Stimulated activated CD8-positive, alpha-beta memory T cell treated with anti-CD3 and anti-CD28 coated beads, Interleukin-2, amount 100 ng/mL, for 1 hour (primary cell): ENCODE measurements at places on chromosomes 5 and 9.

GRCh38 chr5:124566875-124567450 is 179.5 kb downstream of the ZNF608 start:
- no peak for DNase-seq

DNA sequence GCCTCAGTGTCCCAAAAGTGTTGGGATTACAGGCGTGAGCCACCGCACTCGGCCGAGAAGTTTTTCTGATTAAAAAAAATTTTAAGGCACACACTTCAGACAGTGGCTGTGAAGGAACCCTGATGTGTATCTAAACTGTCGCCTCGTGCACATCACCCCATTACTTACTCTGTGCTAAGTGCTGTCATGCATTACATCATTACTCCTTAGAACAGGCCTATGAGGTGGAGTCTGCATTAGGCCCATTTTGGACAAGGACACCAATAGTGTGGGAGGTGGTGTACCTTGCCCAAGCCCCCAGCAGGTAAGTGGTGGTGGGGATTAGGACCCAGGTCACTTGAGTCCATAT is 3.8 kb upstream of the CDHR2 start:
- no peak for DNase-seq

DNA sequence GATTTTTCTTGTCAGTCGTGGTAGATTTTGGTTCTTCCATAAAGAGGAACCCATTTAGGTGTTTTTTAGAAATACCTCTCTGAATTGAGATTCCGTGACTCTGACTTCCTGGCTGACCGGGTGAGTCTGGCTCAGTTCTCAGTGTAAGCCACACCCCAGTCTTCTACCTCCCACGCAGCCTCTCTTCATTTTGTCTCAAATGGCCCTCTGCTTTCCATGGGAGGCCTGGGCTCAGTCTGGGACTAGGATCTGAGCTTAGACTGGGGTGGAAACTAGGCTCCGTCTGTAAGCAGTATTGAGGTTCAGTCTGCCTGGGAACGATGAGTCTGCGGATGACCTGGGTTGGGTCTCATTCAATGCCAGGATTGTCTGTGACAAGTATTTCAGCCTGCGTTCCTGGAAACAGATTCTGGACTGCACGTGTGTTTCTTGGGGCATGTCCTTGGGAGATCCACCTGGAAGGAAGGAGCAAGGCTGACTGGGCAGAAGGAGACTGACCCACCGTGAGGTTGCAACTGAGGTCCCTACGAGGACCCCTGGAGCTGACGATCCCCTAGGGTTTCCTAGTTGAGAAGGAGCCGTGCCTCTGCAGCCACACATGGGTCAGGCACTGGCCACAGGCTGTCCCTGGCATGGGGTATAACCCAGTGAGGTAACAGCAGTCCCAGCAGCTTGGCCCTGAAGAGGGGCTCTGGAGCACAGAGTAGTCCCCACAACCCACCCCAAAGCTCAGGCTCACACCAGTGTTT is 12.4 kb upstream of the CRB2 start:
- no peak for DNase-seq

- no peak for DNase-seq
These were observed 86.6 kb downstream of the PPARGC1B start for GRCh38 chr5:149816661-149817060.

DNA sequence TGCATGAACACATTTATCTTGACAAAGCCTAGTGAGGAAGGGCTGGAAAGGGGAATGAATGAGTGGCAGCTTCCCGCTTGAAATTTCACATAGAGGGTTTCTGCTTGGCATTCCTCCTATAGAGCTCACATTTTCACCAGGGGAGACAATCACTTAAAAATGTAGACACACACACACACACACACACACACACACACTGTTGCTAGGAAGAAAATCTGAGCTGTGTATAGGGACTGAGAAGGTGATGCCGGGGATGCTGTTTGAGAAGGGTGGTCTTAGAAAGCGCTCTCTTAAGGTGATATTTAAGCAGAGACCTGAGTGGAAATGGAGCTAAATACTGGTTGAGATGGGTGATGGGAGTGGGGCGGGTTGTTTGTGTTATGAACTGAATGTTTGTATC is 70.4 kb downstream of the LRRC70 start:
- no peak for DNase-seq

- no peak for DNase-seq
These were observed 48.0 kb downstream of the RAB14 start for GRCh38 chr9:121153642-121154041.

GRCh38 chr9:35271637-35272036 is 109.8 kb downstream of the UNC13B start:
- DNase-seq = no peak

DNA sequence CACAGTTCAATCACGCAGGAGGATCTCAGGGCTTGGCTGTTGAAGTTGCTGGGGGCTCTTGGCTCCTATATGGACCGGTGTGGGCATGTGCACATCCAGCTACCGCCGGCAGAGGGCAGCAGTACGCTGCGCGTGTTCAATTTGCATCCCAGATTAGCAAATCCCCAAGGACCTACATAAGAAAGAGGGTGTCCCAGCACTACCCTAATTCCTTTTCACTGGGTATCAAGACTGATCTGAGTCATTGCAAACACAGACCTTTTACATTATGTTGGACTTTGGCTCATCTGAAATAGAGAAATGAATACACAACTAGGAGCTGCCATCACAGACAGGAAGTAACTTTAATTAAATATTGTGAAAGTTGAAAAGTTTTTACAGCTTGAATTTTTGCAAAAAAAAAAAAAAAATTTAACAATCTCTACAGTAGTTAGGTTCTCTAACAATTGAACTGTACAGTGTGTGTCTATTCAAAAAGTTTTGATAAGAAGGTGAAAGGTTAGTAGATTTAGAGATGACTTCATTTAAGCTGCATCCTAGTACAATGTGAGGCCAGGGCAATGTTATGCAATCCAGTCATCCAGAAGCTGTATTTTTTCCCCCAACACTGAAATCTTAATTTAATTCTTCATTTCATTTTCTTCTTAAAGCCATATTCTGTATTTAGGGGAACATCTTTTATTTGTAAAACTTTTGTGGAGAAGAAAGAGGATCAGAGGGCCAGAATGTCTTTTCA is 404.0 kb downstream of the EBF1 start:
- DNase-seq = peak; percentile 39

DNA sequence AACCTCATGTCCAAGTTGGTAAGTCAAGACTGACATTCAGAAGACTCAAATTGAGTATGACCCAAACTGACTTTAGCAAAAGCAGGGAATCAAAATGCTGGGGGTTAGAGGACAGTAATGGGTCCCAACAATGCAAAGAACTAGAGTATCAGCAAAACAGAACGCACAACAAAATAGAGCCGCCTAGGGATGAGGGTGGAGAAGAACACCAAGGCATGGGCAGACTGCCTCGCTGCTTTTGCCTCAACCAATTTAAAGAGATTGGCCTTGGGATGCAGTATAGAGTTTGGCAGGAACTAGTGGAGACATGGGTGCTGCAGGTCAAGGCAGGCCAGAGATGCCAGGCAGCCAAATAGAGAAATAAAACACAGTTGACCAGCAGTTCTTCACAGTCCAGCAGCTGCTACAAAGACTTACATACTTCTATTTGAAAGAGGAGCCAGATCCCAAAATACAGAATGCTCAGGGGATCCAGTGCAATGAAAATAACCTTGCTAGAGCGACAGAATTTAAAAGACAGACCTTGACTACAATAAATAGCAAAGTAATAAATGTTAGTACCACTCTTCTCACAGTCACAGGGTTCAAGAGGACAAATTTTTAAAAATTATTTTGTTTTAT is 83.9 kb upstream of the NIPBL start:
- no peak for DNase-seq

DNA sequence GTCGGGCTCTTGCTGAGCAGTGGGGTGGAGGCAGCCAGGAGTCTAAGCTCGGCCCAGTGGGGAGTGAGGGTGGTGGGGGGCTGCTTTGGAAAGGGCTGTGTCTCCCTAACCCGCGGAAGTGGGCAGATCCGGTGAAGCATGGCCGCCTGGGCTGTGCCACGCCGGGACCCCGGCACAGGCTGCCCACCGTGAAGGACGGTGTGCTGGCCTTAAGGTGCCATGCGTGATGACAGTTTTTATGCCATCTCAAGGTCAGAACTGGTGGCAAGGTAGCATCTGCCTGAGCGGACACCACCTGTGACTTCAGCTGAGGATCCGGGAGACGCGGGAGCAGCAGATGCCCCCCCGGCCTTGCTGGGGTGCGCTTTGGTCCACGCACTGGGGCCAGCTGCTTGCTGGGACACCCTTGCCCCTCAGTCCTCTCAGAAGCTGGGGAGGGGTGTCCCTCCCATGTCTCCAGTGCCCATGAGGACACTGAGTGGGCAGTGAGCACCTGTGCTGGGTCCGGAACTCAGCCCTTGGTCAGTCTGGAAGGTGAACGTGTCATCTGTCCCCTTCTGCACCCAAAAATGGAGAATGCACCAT is 53.9 kb downstream of the AHRR start:
- no peak for DNase-seq

- DNase-seq = no peak
These were observed 256.8 kb downstream of the ROR2 start for GRCh38 chr9:91693226-91693625.

- DNase-seq = no peak
These were observed 31.9 kb upstream of the SPARC start for GRCh38 chr5:151718646-151719045.

GRCh38 chr9:14107977-14108376 is 206.0 kb downstream of the NFIB start:
- no peak for DNase-seq

DNA sequence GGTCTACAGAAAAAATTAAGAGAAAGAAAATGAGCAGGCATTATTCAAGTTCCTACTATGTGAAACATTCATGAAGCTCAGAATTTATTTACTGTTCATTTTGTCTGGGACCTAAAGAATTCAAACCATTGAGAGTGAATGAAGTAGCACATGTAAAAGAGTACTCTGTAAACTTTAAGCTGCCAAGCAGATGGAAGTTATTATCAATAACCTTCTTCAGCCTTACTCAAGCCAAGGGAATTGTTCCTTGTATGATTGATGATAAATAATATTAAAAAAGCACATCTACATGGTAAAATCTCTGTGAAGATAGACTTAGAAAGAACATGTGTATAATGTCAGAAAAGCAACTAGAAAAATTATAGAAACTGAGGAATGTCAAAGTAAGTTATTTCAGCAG is 17.8 kb upstream of the GLIS3 start:
- no peak for DNase-seq

DNA sequence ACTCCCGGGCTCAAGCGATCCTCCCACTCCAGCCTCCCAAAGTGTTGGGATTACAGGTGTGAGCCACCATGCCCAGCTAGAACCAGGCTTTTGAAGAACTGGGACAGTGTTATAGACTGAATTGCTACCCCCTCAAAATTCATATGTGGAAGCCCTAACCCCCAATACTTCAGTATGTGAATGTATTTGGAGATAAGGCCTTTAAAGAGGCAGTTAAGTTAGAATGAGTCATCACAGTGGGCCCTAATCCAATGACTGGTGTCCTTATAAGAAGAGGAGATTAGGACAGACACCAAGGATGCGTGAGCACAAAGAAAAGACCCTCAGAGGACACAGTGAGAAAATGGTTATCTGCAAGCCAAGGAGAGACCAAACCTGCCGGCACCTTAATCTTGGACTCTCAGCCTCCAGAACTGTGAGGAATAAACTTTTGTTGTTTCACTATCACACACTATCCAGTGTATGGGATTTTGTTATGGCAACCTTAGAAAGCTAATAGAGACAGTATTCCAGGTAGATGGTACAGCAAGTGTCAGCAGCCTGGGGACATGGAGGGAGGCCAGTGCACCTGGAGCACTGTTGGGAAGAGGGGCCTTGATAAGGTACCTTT is 31.4 kb upstream of the ERGIC1 start:
- no peak for DNase-seq

DNA sequence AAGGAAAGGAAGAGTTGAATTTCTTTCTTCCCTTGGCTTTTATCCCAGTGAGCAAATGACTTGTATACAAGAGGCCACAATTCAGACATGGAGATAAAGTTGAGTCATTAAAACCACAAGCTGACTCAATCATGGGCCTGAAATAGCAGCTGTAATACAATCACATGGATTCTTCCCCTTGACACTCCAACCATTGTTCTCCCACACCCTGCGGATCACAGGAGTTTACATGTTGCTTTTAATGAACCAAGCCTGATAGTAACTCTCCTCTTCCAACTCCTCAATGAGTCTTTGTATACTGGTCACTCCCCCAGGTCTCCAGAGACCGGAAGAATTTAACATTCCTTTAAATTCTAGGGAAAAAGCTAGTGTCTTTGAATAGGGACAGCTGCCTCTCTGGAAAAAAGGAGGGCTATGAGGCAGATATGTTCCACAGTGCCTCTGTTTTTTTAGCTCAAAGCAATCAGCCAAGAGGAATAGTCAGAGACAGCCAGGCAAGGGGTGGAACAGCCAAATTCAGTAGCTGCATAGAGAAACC is 32.4 kb downstream of the PCDHGC5 start:
- no peak for DNase-seq

DNA sequence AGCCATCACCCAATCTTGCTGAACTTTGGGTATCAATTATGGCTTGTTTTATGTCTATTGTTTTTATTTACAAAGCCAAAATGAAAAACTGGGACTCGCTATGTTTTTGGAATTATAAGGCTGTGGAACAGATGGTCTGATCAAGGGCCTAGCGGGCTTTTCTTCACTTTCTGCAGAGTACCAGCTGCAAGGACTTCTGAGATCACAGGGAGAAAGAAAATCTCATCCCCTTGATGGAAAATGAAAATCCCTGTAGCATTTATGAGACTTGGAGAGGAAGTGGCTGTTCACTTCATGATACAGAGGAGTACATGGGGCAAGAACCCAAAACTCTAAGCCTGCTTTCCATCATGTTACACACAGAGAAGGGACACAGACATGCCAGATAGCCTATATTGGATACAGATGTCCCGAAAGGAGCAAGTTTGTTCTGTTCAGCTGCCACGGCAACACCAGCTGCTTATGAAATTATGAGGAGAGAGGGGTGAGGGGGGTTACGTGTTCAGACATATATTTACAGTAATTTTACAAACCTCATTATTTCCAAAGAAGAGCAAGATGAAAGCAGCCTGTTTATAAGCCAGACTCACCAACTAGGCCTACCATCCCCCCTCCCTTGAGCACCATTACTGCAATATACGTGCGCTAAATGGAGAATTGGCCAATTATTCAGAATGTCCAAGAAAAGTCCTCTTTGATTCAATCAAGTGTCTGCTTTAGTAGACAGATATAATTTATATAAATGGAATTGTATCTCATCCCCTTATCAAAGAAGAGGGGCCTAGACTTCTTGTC is 220.0 kb downstream of the MARCHF11 start:
- DNase-seq = no peak
